ENCODE measurements at places on chromosomes 13 and 19. TPM values are rescaled to one million over a fixed set of nuclear protein-coding genes. Genes with fewer than 3 reads are reported as not detected.

Gene DACH1
- not detected for total RNA-seq

Gene PRR19
- 0.51 TPM for total RNA-seq

Gene TNFSF11
- total RNA-seq = not detected

Gene KLK3
- not detected for total RNA-seq

Gene KASH5
- not detected for total RNA-seq
